ENCODE measurements at places on chromosomes 7 and 10.

- no peak for DNase-seq
Measured at GRCh38 chr10:11257440-11258090, 239.9 kb downstream of the CELF2 start.

GRCh38 chr7:81604075-81604807 lies 165.6 kb downstream of the HGF start:
- DNase-seq, result no peak

GRCh38 chr10:71878327-71879034 lies 27.4 kb upstream of the PSAP start:
- DNase-seq, result no peak

DNA sequence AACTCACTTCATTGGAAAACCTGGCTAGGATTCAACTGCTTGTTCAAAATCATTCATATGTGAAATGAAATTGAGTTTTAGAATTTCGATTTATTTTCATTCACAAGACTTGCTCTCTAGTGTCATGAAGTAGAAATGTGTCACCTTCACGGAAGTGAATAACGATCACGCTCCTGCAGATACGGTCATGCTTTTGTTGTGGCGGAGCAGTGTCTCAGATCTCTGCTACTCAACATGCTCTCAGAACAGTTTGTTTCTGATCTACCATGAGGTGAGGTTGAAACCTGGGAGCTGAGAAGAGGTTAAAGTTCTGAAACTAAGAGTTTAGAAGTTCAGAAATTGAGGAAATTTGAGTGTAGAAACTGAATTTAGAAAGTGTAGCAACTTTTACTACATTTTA lies 13.8 kb upstream of the PITRM1 start:
- no peak for DNase-seq

DNA sequence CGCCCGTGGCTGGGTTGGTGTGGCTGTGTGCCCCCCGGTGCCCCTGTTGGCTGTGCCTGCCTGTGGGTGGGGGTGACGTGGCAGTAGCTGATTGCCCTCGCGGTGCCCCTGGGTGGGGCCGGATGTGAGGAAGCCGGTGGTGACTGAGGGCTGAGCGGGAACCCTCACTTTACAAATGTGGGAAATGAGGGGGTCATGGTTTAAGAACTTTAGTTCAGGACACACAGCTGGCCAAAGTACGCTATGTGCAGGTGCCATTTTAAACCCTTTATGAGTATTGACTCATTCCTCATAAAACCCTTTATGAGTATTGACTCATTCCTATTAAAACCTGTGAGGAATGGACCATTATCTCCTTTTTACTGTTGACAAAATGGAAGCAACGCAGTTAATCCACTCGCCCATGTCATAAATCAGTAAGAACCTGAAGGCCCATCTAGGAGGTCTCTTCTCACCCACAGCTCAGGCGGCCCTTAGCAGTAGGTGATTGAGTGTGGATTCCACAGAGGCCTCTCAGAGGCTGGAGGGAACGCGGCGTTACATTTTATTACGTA lies 290.1 kb upstream of the COBL start:
- DNase-seq, result no peak

- DNase-seq, result no peak
Measured at GRCh38 chr10:95560278-95561176, 644 bp downstream of the SORBS1 start.

DNA sequence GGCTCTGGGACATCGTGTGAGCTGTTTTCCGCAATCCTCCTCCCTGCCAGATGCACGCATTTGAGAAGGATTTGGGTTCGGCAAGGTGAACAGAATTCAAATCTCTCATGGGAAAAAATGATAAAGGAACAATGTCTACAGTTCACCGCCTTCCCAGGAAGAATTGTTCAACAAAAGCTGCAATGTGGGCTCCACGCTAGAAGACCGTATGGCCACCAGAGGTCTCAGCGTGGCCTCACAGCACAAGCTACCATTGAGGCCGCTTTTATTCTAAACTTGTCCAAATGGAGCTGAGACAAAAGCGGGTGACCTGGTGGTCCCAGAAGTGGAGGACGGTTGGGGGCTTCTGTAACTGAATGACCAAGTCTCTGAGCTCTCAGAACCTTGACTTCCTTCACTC lies 733.1 kb downstream of the PARD3 start:
- no peak for DNase-seq

GRCh38 chr10:88103576-88103975 lies 240.2 kb downstream of the PTEN start:
- DNase-seq, result no peak
